ENCODE measurements at places on chromosomes 1 and 21.

GRCh38 chr1:54528613-54529012, 19.4 kb upstream of the ACOT11 start:
- DNase-seq = no peak

DNA sequence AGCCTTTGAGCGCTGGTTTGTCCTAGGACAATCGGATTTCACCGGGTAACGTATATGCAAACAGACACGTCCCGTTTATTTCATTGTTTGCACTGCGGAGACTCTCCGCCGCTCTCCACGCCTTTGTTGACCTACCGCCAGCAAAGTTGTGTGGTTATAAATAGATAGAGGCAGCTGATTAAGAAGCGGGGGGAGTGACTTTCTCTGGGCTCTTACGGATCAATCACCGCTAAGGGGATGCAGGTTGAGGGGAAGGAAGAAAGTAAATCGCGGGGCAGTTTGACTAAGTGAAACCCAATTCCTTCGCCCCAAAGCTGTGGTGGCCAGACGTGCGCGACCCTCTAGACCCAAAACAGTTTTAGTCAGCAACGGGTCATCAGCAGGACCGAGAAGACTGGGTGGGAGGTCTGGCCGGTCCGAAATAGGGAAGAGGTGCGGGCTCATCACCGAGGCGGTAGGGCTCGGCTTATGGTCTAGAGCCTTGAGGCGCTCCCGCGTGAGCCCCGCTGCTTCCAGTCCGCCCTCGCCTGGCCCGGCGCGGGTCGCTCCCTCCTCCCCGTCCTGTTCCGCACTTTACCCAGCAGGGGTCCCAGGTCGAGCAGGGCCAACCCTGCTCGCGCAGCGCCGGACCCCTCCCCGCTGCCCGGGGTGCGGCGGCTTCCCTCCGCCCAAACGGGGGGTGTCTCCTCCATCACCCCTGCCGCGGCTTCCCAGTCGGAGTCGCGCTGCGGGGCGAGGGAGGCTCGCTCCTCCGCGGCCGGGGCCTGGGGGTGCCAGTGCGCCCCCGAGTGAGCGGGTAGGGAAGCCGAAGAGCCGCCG, 120.8 kb upstream of the RRP15 start:
- DNase-seq = no peak

- DNase-seq = no peak
These were observed 9.0 kb downstream of the AK4 start for GRCh38 chr1:65156910-65157545.

GRCh38 chr1:119715542-119715941, 3.8 kb downstream of the PHGDH start:
- no peak for DNase-seq

- DNase-seq = no peak
These were observed 51.9 kb upstream of the C8B start for GRCh38 chr1:57017717-57018116.

DNA sequence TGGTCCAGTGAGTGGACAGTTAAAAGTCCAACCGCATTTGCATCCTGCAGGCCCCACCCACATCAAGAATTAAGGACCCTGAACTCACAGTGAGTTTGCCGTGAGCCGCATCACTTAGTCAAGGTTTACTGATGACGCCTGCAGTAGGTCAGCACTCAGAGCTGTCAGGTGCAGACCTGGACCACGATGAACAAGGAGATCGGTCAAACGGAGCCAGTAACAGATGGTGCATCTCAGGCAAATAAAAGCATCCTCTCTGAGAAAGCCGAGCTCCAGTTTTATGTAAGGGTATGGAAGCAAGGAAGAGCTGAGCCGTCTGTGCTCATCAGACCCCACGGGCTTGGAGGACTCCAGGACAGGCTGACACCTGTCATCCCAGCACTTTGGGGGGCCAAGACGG, 4.5 kb downstream of the PRDM15 start:
- DNase-seq = no peak

DNA sequence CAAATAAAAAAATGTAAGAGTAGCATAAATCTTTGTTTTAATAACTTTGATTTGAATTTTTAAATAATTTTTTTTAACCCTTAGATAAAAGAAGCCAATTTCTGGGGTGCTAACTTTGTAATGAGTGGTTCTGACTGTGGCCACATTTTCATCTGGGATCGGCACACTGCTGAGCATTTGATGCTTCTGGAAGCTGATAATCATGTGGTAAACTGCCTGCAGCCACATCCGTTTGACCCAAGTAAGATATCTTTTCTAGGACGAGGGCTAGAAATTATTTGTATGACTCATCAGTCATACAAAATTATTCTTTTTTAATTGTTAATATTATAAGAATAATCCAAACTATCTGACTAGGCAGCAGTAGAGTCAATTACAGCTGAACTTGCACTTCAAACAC, 71.2 kb downstream of the GPR161 start:
- no peak for DNase-seq

- no peak for DNase-seq
These were observed 178.1 kb downstream of the NTNG1 start for GRCh38 chr1:107318932-107319331.

GRCh38 chr21:23534850-23535249, 2072.4 kb downstream of the MRPL39 start:
- no peak for DNase-seq

GRCh38 chr1:54310439-54311328, 95.5 kb downstream of the SSBP3 start:
- peak; percentile 11 for DNase-seq

GRCh38 chr1:9167638-9168037, 38.7 kb upstream of the GPR157 start:
- no peak for DNase-seq

GRCh38 chr21:14547834-14548513, 1.9 kb upstream of the SAMSN1 start:
- DNase-seq = no peak

DNA sequence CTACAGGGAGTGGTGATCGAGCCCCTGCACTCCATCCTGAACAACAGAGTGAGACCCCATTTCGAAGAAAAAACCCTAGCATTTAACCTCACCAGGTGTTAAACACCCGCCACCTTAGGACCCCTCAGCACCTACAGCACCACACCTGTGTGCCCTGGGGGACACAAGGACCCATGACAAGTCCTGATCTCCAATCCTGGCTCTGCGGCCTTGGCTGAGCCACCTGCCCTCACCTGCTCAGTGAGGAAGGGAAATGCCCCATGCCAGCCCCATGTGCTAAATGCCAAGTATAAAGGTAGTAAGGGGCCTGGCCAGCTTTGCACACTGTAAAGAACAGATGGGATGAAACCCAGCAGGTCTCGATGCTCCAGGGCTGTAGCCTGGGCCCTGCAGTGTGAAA, 11.1 kb downstream of the MRTO4 start:
- no peak for DNase-seq

- DNase-seq = no peak
These were observed 121.0 kb downstream of the ATP5PO start for GRCh38 chr21:33794596-33794995.

- DNase-seq = no peak
These were observed 20.1 kb downstream of the TUT4 start for GRCh38 chr1:52532731-52533327.

DNA sequence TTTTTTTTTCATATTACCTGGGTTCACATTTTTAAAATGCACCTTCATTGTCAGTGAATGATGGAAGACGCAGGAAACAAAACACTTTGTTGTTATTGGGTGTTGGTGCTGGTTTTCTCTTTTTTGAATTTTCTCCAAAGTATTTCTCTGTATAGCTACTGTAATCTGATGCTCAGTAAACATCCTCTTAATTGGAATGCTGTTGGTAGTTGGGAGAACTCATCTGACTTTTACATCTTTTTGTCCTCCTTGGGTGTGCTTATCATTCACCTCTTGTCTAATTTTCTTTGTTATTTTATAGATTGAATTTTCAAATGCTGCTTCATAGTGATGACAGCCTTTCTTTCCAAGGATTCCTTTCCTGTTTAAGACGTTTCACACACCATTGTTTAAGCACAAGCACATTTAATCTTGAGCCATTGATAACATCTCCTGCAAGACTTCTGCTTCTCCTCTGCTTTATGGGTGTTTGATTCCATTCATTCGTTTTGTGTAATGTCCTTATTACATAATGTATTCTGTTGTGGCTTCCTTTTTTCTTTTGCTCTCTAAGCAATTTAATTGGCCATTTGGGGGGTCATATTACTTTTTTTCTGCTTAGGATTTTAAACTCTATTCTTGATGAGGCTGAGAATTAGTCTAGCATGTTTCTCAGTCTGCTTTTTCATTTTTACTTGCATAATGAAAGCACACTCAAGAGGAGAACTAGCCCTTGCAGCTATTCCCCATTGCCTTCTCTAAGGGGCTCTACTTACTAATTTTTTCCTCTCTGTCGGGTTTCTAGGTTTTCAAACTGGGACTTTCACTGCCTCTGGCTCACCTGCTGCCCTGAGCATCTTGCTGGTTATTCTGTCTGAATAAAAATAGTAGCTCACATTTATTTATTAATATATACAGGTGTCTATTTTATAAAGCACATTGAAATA, 42.0 kb upstream of the CD34 start:
- no peak for DNase-seq

DNA sequence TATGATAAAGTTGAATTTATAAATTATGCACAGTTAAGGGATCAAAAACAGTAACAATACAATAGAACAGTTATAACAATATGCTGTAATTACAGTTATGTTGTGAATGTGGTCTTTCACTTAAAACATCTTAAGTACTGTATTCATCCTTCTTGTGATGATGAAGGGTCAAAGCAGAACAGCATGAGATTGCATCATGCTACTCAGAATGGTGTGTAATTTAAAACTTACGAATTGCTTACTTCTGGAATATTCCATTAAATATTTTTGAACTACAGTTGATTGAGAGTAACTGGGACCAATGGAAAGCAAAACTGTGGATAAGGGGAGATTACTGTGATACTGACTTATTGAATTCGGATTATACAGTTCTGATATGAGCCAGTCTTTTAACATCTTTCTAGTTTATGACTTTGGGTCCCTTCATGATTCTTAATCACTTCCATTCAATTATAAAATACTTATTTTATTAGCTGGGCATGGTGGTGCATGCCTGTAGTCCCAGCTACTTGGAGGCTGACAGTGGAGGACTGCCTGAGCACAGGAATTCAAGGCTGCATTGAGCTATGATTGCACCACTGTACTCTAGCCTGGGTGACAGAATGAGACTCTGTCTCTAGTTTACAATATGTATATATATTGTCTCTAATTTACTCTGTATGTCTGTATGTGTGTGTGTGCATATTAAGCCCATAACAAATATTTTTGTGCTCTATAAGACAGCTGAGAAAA, 43.2 kb downstream of the ATP1B1 start:
- DNase-seq = no peak

DNA sequence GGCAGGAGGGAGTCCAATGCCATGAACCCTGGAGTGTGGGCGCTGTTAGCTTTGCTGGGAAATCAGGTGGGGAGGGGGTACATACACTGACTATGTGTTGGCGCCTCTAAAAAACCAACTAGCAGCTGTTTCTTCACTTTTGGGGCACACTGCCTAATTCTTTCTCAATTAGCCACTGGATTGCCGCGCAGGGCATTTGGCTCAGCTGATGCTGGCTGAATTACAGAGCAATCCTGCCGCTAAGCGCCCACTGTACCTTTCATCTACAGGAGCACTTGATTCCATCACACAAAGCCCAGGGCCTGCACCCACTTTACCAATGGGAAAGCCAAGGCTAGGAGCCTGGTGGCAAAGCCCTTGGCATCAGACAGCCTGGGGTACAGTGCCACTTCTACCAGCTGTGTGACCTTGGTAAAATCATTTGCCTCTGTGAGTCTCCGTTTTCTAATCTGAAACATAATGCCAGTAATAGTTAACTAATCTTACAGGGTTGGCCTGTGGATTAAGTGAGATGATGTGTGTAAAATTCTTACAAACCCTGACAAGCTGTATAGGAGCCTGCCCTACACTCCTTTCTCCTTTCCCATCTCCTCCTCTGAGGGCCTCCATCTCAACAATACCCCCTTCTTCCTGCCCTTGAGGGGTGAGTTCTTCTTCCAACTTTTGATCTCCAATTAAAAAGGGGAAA, 59.0 kb downstream of the UBE2T start:
- no peak for DNase-seq

DNA sequence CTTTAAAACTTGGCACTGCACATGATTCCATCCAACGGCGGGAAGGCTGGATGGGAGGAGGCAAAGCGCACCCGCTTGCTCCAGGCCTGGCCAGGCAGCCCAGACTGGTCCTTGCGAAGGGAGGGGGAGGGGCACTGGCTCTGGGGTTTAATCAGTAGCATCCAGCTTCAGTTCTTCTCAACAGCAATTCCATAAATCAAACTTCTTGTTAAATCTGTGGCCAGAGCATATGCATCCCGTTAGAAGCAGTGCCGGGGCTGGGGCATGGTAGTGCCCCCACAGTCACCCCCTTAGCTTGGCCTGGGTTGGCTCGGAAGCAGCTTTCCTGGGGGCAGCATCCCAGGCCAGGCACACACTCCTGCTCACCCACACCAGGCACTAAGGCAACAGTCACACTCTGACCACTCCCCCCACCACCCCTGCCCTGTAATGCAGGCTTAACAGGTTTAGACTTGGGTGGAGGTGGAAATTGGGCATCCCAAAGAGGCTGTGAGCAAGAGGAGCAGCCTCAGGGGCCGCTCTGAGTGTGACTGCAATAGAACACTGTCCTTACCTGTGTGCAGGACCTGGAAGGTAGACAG, 94.1 kb upstream of the CASZ1 start:
- no peak for DNase-seq

DNA sequence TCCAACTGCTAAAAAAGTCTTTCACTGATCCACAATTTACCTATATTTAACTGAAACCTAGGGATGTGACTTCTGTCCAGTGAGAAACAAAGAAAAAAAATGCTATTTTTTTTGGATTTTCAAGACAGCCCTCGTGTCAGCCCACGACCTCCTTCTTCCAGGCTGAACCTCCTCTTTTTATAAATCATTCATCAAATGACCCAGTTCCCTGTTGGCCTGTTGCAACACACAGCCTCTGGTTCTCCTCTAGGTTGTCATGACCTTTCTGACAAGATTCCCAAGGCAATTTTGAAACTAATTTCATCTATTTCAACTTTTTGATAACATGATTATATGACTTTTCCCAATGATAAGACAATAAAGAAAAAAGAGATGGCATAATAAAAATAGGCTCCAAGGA, 74.6 kb downstream of the PGBD5 start:
- DNase-seq = no peak

GRCh38 chr1:203528976-203529835, 35.3 kb downstream of the OPTC start:
- DNase-seq = no peak

DNA sequence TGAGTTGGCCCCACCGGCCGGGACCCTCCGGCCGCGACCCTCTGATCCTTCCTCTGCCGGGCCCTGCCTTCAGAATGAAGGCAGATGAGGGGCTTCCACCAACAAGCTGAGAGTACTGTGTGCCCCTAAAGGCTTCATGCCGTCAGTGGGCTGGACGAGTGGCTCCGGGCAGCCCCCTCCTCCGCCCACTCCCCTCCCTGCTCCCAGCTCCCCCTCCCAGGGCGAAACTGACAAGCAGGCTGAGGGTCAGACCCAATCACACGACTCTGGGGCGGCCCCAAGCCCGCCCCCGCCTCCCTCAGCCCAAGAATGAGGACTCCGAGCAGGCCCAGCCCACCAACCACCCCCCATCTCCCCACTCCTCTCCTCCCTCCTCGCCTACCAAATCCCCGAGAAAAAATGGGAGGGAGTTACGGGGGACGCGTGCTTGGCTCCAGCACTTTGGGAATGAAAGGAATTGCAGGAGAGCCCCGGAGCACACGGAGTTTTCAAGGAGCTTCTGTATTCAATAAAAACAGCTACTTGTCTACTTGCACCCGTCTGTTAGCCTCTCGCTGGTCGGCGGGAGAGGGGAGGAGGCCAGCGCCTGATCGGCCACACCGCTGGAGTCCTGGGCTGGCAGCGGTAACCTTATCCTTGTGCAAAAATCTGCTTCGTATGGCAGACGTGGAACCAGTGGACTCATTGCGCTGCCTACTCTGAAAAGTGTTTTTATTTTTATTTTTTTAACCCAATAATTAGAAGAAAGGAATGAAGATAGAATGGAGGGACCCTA, at the start of gene COL11A1:
COL11A1 (minus strand) TSS at position 147 of the 775 bp plus-strand sequence. CDS start 344 bp downstream, outside the sequence.
- no peak for DNase-seq

Data from stimulated activated CD4-positive, alpha-beta T cell treated with anti-CD3 and anti-CD28 coated beads, Interleukin-15, amount 100 ng/mL, for 1 hour (primary cell).